ENCODE measurements at places on chromosomes 6 and 20.

DNA sequence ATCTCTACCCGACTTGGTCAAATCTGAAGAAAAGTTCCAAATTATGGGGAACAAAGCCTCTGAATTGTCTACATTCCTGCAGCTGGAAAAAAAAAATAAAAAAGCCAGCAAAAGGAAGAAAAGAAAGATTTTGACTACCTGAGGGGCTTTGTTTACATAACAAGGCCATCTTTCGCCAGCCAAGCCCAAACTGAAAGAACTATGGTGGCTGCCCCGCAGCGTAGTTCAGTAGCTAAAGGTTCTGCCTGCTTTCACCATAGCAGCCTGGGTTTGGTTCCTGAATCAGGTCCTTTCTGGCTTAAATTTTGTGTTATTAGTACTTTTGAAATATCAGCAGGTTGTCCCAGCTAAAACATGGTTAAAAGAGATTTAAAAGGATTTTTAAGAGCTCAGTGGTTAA lies 35.4 kb downstream of the ZNF133 start:
- DNase-seq = no peak

- peak; percentile 23 for DNase-seq
Observed at GRCh38 chr20:58389324-58389967, 417 bp downstream of the VAPB start.

- DNase-seq = no peak
Observed at GRCh38 chr20:16243470-16243869, 329.8 kb downstream of the KIF16B start.

DNA sequence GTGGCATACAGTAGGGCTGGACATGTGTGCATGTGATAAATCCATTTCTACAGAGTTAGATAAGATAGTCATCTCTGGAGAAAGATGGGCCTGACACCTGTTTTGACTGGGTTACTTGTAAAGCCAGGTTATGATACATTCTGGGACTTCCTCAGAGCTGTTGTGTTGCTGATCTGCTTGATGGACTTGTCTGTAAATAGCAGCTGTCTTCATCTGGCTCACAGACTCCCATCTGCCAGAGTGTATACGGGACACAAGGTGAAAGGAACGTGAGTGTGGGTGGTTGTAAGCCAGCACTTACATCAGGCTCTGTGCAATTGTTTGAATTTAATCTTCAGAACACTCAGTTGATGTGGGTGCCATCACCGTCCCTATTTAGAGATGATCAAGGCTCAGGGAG lies 49.8 kb downstream of the ZDHHC14 start:
- no peak for DNase-seq

GRCh38 chr6:128899341-128900050 lies 16.6 kb downstream of the LAMA2 start:
- no peak for DNase-seq

DNA sequence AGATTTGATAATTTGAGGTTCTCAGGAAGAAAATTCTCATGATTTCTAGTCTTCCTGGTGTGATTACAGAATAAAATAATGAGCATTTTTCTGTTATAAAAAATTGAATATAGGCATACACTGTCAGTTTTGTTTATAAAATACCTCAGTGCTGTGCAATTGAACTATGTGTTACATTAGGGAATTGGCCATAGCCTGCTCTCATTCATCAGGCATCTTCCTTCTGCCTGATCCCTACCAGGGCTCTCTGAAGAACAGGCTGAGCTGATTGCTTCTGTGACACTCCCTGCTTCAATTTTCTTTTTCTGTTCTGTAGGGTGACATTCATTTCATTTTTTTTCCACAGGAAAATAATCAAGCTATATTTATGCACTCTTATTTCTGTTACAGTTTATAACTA lies 162.8 kb downstream of the PHF3 start:
- DNase-seq = no peak

GRCh38 chr6:33391278-33391921 lies at the start of gene KIFC1:
KIFC1 (plus strand) TSS chr6:33391823; CDS start chr6:33391986, 163 bp downstream.
- peak; percentile 100 for DNase-seq

- DNase-seq = no peak
Observed at GRCh38 chr6:1670711-1671462, 61.2 kb downstream of the FOXC1 start.

GRCh38 chr6:149387779-149388512 lies 12.1 kb upstream of the SUMO4 start:
- DNase-seq = no peak

DNA sequence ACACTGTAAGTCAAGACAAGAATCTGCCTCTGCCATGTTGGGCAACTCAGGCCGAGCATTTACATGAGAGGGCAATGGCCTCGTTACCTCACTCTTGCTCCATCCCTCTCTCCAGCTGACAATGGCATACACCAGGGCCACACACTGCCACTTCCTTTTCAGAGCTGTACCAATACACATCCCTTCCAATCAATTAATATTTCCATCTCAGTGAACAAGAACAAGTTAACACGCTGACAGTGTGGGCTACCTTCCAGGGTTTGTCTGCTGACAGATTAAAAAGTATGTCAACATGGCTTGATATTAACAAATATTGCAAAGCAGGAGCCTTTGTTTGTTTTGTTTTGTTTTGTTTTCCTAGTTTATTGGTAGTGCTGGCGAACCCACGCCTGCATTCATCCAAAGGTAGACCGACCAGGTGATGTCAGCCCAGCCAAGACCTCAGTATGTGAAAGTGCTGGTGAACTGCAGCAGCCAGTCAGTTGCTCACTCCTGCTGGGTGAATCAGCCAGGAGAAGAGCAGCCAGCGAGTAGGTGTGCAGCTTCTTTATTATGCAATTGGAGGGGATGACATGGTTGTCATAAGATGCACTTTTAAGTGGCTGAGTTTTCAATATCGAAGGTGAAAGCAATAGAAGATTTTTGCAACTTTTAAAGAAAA lies 487.3 kb upstream of the JARID2 start:
- no peak for DNase-seq

GRCh38 chr6:52596371-52597028 lies 19.6 kb upstream of the TRAM2 start:
- DNase-seq = no peak

DNA sequence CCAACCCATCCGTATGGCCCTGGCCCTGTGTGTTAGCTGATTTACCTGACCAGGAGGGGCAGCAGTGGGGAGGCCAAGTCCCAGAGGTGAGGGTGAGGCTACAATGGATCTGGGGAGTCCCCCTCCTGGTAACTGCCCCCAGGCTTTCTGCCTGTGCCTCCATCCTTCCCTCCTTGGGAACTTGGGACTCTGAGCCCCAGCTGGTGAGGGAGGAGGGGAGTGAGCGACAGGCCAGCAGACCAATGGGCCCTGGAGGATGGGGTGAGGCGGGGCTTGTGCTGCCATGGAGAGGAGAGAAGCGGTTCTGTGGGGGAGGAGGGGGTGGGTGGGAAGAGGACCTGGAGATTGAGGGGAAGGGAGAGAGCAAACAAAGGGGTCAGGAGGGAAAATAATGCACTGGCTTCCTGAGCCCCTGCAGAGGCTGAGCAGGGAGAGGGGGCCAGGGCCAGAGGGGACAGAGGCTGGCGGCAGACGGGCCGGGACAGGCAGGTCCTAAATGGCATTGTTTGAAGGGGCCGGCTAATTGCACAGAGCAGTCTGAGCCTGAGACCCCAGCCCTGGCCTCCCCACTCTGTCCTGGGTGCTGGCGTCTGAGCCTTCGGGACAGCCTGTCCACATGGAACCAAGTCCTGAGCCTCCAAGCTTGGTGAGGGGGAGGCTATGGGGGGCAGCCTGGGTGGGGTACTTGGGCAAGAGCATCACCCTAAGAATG lies 17.5 kb downstream of the DNMT3B start:
- DNase-seq = no peak

GRCh38 chr6:92180090-92180489 lies 1239.3 kb downstream of the EPHA7 start:
- no peak for DNase-seq

- DNase-seq = no peak
Observed at GRCh38 chr20:33124994-33125393, 43.0 kb upstream of the BPIFA2 start.

GRCh38 chr6:10215326-10216110 lies 199.4 kb downstream of the TFAP2A start:
- no peak for DNase-seq

DNA sequence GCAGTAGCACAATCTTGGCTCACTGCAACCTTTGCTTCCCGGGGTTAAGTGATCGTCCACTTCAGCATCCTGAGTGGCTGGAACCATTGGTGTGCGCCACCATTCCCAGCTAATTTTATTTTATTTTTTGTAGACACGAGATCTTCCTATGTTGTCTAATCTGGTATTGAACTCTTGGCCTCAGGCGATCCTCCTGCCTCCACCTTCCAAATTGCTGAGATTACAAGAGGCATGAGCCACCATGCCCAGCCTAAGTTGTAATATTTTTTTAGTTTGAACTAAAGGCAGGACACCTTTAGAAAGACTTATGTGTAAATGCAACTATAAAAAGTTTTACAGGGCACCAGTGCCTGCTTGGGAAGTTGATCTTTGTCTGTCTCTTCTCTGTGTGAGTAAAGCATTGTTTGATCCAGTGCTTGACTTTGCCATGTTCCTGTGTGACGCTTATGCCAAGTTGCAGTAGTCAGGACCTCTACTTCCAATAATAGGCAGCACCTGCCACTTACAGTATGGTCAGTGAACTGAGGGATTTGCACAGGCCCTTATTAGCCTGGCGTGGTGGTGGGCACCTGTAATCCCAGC lies 46.9 kb downstream of the JARID2 start:
- DNase-seq = no peak

- DNase-seq = no peak
Observed at GRCh38 chr6:65707126-65707826, at the start of gene EYS. EYS (minus strand) TSS chr6:65707226; CDS start chr6:65495410, 211,816 bp downstream.

- no peak for DNase-seq
Observed at GRCh38 chr6:161498359-161498758, 224.5 kb upstream of the AGPAT4 start.

DNA sequence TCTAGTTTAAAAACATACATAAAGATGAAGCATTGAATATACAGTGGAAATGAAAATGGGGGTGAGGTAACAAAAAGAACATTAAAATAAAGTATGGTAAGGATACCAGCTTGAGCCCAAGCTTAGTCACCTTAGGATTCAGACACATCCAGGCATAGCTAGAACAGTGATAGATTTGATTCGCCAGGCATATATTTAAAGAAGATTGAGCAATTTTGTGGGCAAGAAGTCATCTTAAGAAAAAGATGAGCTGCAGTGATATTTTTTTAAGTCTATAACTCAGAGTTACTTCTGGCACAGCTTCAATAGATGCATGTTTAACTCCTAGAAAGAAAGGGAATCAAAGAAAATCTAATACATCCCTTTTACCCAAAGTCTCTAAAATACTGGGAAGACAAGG lies 97.9 kb downstream of the BMP5 start:
- no peak for DNase-seq

- DNase-seq = no peak
Observed at GRCh38 chr20:14685183-14685582, 347.8 kb upstream of the FLRT3 start.

GRCh38 chr6:155212616-155213380 lies 51.0 kb upstream of the CLDN20 start:
- no peak for DNase-seq

DNA sequence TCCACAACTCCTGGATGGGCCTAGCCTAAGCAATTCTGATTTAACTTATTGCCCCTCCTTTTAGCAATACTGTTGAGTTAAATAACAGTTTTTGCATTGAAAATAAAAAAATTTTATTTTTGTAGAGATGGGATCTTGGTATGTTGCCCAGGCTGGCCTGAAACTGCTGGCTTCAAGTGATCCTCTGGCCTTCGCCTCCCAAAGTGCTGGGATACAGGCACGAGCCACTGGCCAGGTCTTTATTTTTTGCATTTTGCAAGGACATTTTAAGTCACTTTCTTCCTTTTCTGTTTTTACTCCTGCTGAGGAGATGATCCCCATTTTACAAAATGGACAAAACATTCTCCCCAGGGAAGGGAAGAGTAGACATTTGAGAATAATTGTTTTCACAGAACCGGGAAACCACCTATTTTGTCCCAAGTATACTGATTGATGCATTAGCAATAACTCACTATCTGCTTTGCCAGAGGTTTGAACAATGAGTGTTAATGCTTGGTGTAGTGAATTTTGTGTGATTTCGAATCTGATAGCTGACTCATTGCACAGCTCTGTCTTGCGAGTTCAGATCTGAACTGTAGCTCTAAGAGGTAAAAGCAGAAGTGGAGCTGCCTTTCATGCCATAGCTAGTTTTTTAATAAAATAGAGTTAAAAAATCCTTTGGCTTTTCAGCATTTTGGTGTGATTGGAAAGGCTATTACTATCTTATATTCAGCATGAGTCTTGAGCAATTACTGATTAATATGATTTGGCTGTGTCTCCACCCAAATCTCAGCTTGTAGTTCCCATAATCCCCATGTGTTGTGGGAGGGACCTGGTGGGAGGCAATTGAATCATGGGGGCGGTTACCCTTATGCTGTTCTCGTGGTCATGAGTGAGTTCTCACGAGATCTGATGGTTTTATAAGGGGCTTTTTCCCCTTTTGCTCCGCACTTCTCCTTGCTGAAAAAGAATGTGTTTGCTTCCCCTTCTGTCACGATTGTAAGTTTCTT lies 20.9 kb downstream of the IGF2R start:
- DNase-seq = no peak

DNA sequence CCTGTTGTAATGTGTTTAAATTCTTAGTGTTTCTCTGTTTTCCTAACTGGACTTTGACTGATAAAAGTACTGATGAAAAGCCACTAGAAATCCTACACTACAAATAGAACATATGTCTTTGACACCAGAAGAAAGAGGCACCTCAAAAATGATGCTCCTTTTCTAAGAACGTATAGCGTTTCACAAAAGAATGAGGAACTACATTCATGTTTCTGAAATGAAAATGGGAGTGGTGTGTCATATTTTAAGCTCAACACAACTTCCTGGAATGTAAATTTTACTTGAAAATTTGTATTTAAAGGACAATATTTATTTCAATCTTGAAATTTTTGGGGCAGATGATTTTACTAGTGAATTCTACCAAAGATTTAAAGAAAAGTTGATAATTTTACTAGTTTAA lies 35.3 kb downstream of the KIAA0408 start:
- no peak for DNase-seq

DNA sequence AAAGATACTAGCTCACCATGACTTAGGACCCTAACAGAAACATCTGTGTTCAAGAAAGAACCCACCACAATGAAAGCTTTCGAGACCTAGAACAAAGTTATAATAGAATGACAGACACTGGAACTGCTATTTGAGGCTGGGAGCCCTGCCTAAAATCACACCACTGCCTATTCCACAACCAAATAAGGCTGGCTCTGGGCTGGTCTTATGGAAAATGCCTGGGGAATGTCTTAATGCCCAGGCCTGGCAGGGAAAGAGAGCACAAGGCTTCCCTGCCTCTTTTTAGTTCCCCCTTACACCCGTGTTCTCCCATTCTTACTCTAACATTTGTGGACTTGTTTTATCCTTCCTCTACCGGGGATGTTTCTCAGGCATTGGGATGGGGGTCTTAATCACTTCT lies 5.6 kb upstream of the METTL24 start:
- DNase-seq = no peak

Measured in CD4-positive, alpha-beta T cell treated with Interleukin-15 for 1 hour (primary cell).